Jurkat, Clone E6-1 (cell line): ENCODE measurements at places on chromosomes 7 and 10.
A peak's percentile ranks its signal among the peaks of the same experiment; 100 is the strongest.

- no peak for DNase-seq
These were observed 71.2 kb upstream of the COL13A1 start for GRCh38 chr10:69730251-69731156.

- DNase-seq, result no peak
These were observed at the start of gene DLX5 for GRCh38 chr7:97024209-97025129. TSS of gene DLX5 (minus strand) at chr7:97024831. CDS start at chr7:97024623, 208 bp downstream.

DNA sequence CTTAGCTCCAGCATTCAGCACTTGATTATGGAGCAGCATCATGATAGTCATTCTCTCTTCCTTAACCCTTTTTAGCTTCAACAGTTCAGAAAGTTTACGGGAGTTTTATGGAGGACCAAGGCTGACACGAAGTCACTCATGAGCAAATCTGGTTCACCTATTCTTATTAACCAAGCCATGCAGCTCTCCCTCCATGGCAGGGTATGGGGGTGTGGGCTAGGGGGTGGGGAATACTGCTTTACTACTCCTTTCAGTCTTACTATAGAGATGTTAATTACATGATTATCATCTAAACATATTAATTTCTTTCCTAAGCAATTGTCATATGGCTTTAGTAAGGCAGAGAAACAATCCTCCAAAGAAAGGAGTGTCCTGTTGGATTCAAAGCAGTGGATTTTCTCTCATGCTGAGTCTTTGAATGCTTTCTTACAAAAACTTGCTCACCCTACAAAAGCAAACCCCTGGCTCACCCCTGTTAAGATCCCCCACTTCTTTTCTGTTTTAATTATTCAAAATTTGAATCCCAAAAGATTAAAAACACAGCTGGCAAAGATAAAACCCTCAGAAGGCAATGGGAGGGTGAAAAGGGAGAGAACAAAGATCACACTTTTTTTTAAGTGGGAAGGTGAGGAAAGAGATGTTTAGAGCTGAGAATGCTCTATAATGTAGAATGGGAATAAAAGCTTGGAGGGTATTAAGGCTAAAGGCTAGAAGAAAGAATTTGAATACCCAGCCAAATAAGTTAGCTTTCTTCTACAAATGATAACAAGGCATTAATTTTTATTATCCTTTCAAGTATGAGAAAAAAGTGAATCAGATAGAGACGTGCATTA, 46.4 kb upstream of the SEMA3E start:
- no peak for DNase-seq

DNA sequence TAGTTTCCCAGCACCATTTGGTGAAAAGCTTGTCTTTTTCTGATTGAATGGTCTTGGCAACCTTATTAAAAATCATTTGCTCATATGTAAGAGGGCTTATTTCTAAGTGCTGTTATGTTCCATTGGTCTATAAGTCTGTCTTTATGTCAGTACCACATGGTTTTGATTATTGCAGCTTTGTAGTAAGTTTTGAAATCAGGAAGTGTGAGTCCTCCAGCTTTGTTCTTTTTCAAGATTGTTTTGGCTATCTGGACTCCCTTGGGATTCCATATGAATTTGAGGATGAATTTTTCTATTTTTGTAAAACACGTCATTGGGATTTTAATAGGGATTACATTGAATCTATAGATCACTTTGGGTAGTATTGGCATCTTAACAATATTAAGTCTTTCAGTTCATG, 5.4 kb downstream of the KIF11 start:
- DNase-seq, result no peak

- DNase-seq, result no peak
These were observed 76.9 kb downstream of the LRMDA start for GRCh38 chr10:75508239-75508813.

- DNase-seq, result no peak
These were observed 94.1 kb downstream of the SGMS1 start for GRCh38 chr10:50529660-50530059.

DNA sequence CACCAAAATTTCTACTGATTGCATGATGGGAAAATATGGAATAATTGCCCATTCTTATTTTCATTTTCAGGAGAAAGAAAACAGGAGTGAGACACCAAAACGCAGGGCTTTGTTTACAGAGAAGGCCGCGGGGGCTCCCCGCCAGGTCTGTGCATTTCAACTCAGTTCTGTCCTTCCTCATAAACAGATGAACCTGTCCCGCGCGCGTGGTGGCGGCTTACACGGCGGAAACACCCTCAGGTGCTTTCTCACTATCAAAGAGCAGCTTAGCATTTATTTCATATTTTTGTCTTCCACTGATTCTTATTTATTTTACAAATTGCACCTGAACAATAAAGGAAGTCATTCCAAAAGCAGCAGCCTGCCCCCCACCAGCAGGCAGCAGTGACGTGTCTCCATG, 579.4 kb downstream of the PTPRN2 start:
- DNase-seq, result no peak

GRCh38 chr7:139317939-139318505, 23.1 kb upstream of the FMC1 start:
- no peak for DNase-seq

DNA sequence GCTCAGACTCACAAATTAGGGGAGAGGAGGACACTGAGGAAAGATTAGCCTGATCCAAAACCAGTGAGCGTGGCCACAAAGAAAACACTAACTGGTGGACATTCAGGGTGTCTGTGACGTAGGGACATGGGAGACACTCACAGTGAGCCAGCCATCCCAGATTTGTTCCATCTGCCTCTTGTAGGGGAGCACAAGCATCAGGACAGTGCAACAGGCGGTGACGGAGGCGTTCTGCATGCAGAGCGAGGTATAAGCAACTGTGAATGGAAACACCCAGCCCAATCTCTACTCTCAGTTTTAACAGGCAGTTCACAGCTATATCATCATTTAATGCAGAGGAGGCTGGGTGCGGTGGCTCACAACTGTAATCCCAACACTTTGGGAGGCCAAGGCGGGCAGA, 52.8 kb upstream of the TOMM7 start:
- no peak for DNase-seq

GRCh38 chr10:43963793-43964425, 315.2 kb upstream of the ZNF32 start:
- no peak for DNase-seq

DNA sequence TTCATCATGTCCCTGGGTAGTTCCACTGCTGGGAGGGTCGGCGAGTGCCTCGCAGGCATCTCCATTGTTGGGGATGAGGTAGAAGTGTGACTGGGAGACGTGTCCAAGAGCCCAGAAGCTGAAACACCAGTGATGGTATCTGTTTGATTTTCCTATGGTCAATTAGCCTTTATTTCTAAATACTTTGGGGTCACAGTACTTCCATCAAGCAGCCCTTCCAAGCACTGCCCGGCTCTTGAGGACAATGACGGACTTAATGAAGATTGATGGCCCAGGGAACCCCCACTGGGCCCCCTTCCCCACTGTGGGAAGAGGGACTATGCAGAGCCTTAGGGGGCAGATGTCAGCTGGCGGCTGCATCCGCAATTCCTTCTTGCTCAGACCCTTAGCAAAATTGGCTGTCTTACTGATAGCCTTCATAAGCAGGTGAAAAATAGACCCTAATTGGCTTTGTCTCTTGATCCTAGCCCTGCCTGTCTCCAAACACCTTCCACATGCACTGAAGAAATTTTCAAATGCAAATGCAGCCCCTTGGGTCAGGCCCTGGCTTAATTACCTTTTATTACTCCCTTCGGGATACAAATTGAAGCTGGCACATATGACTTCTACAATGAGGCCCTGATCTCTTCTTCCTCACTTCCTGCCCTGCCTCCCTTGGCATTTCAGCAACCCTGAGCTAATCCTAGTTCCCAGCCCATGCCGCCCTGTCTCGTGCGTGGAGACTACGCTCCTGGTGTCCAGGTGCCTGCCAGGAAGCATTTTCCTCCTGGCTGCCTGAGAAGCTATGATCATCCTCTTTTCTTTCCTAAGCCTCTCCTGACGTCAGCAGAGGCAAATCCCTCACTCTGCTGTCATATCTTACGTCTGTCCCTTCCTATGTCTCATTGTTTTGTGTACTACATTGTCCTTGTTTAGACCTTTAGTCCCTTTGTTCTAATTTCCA, 124.5 kb upstream of the GDF10 start:
- DNase-seq, result no peak

- no peak for DNase-seq
These were observed 15.1 kb downstream of the CAMK2B start for GRCh38 chr7:44310221-44310848.

- DNase-seq, result no peak
These were observed 144.5 kb downstream of the SLC25A13 start for GRCh38 chr7:96177353-96177752.

DNA sequence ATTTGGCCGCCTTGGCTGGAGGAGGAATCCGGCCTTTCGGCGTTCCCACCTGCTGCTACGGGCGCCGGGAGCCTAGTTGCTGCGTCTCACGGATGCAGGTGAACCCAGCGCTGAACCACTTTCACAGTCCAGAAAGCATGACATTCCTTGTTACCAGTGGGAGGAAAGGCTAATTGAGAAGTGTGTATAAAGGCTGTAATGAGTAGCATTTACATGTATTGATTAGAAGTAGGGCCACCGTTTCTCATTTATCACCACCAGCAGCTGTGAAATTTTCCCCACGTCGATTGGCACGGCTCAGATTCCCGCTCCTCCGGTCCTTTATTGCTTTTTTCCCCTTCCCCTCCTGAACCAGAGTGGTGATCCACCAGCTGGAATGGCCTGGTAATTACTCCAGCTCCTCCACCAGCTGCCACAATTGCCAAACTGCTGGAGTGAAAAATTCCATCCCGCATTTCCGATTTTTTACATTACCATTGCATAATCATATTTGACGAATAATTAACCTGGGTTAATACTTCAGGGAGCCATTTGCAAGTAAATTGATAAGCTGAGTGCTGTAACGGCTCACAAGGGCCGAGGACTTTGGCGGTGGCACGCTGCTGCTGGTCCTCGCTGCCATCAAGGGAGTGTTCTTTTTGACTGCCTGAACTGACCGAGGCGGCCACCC, 153.3 kb downstream of the POU6F2 start:
- DNase-seq, result no peak

DNA sequence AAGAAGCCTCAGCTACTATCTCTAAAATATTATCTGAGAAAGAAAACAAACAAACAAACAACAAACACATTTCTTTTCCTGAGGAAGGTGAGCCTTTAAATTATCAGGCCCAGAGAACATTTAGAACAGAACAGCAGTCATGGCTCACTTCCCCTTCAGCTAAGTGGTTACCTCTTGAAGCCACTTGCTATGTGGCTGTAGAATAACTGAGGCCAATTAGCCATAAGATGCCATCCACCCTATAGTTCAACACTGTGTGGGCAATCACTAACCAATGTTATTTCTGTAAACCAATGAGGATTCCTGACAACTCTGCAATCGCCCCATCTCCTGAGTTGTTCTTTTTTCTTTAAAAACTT, 3.7 kb upstream of the UPP1 start:
- DNase-seq, result no peak

DNA sequence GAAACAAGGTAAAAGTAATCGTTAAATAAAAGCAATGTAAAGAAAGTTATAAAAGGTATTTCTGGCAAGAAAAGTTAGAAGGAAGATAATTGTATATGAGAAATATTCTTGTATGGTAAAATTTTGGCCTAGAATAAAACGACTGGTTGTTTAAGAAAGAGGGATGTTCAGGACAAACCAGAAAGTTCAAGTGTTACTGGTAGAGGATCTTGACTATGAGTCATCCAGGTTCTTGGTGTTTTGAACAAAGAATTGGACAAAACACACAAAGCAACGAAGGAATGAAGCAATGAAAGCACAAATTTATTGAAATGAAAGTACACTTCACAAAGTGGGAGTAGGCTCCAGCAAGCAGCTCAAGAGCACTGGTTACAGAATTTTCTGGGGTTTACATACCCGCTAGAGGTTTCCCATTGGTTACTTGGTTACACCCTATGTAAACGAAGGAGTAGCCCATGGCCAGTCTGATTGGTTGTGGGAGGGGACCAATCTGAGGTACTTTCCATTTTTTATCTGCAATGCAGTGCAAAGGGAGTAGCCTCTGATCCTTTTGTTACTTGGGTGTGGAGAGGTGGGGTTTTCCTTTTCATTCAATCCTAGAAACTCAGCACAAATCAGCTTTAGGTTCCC, 22.4 kb upstream of the GARS1 start:
- DNase-seq, result no peak

DNA sequence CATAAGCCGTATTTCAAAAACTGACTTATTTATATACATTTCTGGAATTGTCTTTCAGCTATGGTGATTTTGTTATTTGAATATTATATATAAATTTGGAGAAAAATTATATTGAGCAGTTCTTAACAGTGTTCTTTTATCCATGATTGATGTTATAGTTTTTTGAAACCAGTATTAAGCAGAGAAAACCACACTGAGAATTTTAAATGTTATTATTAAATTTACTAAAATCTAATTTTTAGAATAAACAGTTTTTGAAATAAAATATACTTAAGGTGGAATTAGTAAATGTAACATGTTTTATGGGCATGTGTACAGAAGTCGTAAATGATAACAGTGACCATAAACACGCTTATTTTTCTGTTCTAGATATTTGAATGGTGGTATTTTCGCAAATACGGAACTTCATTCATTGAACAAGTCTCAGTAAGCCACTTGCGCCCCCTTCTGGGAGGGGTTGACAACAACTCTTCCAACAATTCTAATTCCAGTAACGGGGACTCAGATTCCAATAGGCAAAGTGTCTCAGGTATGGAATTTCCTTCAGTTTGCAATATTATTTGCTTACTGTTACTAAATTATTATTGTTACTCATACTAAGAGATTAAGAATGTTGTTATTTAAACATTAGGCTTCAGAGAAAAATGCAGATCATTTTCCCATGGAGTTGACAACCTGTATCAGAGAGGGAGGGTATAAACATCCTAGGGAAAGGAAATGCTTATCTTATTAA, 166.1 kb downstream of the ST7 start:
- peak; percentile 55 for DNase-seq

GRCh38 chr7:2106440-2106839, 126.3 kb downstream of the MAD1L1 start:
- DNase-seq, result no peak

- peak; percentile 89 for DNase-seq
These were observed 105.8 kb downstream of the ELMO1 start for GRCh38 chr7:37342688-37343471.

DNA sequence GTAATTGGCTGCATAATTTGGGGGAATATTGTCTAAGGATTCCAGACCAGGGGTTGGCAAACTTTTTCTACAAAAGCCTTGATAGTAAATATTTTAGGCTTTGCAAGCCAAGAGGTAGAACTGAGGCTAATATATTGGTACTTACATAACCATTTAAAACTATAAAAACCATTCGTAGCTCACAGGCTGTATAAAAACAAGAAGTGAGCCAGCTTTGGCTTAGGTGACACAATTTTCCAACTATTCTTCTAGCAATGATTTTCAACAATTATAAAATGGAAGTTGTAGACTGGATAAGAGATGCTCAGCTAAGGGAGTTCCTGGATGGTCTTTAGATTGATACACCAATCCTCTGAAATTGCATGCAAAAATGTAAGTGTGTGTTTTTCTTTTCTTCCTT, 1.4 kb downstream of the GPR141 start:
- DNase-seq, result no peak

DNA sequence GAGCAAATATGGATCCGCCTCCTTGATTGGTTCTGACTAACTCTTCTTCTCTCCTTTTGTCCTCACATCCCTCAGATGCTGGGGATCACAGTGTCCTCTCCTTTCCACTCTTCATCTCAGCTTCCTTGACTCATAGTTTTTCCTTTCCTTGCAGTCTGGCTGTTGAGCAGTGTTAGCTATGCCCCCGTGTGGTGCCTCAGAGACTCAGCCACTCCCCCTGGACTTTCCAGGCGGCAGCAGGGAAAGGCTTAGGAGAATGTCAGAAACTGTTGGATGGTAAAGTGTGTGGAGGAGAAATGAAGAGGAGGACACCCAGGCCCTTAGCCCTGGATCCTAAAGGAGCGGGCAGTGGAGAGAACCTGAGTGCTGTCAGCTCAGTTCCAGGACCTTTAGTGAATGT, 267.5 kb downstream of the CELF2 start:
- no peak for DNase-seq

- no peak for DNase-seq
These were observed 17.5 kb upstream of the NOM1 start for GRCh38 chr7:156932006-156932405.
